ENCODE measurements at places on chromosomes 16 and 17.

DNA sequence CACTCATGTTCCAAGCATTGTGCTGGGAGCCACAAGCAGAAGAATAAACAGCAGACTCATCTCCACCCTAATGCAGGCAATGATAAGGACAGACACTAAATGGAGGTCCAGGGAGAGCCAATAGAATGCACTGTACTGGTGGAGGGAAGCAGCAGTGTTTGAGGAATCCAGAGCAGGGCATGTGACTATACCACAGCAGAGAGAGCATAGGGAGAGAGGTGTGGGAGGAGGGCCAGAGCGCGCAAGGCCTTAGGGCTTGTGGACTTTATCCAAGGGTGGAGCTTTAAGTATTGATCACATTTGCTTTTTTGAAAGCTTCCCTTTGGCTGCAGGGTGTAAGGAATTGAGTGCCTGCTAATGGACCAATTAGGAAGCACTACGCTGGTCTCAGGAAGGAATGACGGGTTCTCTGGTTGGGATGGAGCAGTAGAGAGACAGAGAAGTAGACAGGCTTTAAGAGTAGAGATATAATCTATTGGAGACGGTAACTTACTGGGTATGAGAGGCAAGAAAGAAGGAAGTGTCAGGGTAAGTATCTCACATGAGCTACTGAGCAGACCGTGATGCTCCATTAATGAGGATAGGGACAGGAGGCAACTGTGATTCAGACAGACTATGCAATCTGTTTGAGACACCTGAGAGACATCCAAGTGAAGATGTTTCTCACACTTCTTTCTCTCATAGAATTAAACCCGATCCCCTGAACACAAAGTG lies 82.2 kb downstream of the MYO1D start:
- no peak for DNase-seq

DNA sequence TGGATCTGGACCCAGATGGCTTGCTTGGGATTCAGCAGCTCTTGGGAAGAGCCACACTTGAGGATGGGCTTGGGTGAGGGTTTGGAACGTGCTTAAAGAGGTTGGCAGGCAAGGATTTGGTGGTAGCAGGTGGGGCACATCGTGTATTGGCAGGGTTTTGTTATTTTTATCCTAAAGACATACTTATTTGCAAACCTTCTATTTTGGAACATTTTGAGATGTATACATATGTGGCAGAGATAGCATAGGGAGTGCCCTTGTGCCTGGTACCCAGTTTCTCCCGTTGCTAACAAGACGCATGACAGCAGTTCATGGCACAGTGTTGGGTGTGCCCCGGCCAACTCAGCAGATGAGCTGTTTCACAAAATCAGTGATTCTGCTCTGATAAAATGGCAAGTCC lies 9.1 kb downstream of the BANP start:
- DNase-seq, result no peak

GRCh38 chr17:71003736-71004135 lies 834.4 kb downstream of the KCNJ2 start:
- no peak for DNase-seq

DNA sequence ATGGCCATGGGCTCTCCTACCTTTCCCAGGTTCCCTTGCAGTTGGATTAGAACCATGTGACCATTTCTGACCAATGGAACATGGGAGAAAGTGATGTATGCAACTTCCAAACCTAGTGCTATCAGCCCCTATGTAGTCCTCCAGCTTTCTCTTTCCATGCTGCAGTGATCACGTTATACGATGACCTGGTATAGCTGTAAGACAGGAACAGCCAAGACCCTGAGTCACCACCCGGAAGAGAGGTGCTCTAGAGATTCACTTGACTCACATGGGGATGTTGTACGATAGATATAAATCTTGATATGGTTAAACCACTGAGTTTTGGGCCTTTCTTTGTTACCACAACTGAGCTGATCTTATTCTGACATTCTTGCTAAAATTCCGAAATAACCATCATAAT lies 65.1 kb downstream of the NOG start:
- DNase-seq, result no peak

DNA sequence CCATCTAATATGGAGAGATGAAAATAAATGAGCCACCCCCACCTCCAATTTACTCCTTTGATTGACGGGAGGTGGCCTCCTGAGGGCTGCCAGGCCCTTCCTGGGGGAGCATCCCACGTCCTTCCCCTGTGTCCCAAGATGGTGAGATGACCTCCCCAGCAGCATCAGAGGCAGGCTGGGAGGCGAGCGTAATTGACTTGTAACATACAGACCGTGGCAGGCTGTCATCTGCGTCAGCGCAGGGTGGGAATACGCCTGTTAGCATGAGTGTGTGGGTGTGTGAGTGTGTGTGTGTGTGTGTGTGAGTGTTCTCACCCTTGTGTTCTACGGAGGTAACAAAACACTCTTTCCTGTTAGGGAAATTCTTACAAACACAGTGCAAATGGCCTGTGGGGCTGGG lies 156.9 kb upstream of the CIBAR2 start:
- no peak for DNase-seq

- DNase-seq, result no peak
These were observed 16.7 kb upstream of the OR1F1 start for GRCh38 chr16:3171181-3171854.

DNA sequence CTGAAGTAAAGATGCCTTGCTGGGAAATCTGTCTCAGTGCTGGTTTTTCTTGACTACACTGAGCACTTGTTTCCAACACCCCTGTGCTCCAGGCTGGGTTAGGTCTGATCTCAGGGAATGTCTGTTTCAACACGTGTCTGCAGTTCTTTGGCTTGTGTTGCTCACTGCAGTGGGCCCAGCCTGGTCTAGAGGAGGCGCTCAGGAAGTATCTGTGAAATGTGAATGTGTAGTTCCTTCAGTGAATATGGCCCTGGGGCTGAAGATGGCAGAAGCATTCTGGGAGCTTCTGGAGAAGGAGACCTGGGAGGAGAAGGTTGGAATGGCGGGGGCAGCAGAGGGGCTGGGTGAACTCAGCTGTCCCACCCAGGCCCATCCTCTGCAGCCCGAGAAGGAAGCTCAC lies 8.1 kb upstream of the YPEL3 start:
- no peak for DNase-seq

DNA sequence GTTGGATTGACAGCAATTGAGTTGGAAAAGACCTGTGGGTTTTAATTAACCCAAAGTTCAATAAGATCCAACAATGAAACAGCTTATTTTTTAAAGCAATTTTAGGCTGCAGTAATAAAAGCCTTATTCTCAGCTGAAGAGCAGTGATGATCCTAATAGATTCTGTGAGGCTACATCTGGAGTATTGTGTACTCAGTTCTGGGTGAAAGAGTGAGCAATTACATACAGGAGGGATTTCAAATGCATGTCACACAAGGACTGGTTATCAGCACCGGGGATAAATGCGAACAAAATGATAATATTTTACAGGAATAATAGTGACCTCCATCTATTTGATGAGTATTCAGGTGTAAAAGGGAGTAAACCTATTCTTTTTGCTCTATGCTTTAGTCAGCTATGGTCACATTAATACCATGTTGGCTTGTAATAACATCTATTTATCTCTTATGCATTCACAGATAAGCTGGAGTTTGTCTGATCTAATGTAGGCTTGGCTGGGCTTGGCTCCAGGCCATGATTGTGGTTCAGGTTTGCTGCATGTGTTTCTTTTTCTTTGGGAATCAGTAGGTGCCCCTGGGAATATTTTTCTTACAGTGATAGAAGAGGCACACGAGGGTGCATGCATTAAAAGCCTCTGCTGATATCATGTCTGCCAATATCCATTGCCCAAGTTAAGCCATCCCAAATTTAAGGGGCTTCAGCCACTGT lies 22.2 kb upstream of the TOX3 start:
- no peak for DNase-seq

GRCh38 chr16:85134076-85134788 lies 22.0 kb upstream of the CIBAR2 start:
- no peak for DNase-seq

All from DMS 273 treated with DMSO at 0.1 percent for 48 hours (cell line).